ENCODE measurements at places on chromosomes 7 and 10.

DNA sequence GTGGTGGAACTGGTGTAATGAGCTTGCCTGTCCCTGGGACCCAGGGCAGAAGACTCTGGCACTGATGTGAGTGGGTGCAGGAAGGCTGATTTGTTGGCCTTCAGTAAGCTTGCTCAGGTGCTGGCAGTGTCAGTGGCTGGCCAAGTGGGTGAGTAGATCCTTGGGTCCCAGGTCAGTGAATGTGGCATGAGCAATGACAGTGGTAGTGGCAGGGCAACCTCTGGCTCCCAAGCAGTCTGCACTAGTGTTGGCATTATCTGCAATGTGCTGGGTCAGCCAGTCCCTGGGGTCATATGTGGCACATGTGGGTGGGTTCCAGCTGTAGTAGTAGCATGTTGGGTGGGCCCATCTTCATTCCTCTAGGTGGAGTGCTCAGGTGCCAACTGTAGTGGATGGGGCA, 640.9 kb upstream of the GRM3 start:
- DNase-seq: no peak

GRCh38 chr10:99372546-99373271, 43.6 kb downstream of the CNNM1 start:
- no peak for DNase-seq

GRCh38 chr7:148274118-148274517, 316.4 kb upstream of the C7orf33 start:
- no peak for DNase-seq

DNA sequence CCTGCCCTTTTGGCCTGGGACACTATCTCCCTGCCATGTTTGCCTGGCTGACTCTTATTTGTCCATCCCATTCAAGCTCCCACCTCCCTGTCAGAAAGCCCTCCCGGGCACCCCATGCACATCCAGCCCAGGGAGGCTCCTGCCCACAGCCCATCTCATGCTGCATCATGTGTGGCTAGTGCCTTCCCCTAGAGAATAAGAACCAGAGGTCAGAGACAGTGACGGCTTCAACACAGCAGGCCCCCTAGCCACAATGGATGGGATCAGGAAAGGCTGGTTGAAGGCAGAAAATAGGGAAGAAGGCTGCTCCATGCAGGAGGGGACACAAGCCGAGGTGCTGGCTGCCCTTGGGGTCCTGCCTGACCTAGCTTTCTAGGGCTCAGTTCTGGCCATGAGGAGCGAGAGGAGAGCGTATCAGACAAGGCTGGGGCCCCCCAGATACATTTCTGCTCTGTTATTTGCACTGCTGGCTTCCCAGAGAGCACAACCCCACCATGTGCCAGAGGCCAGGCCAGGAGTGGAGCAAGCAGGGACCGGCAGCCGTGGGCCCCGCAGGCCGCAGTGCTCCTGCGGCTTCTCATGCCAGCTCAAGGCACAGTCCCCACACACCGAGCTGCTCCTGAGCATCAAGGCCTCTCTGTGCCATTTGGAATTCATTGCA, 161.1 kb upstream of the ZMIZ1 start:
- DNase-seq: no peak

DNA sequence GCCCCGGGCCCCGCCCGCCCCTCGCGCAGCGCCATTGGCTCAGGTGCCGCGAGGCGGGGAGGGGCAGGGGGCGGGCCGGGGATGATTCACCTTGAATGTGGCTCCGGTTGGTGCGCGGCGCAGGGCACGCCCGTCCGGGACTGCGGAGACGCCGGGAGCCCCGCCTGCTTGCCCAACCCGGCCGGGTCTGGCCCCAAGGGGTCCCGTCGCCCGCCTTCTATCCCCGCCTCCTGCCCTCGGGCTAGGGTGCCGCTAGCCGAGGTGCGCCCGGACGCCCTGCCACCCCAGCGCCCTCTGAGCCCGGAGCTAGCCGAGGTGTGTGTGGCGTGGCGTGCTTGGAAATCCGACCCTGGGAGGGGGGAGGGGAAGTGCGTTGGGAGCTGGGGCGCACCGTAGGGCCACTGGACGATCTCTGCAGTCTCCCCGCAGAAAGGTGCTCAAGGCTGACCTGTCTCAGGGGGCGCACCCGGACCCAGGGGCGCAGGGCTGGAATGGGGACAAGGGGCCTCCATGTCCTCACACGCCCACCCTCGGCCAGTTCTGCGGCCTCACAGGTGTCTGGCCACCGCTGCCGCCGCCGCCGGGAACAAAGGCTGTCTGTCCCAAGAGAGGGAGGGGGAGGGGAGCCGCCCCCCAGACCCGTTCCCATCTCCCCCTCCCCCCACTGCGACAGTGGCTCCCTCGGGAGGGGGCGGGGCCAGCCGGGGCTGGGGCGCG, 168.9 kb downstream of the NRF1 start:
- DNase-seq: peak; percentile 71

- DNase-seq: no peak
These were observed 148.7 kb downstream of the ZMYND11 start for GRCh38 chr10:283916-284356.

- DNase-seq: no peak
These were observed 2.4 kb downstream of the NCAPG2 start for GRCh38 chr7:158702196-158702595.

DNA sequence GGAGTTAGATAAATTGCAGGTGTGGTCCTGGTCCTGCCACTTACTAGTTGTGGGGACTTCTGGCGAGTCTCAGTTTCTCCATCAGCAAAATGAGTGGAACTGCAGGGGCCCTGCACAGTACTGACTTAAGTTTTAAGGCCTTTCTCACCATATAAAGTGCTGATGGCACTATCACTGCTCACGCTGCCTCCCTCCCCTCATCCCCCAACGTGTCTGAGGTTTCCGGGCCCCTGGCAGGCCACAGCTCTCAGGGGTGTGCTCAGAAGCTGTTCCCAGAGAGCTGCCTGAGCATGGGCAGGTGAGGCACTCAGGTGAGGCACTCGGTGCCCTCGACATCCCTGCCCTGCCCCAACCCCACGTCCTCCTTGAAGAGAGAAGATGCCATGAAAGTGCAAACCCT, 74.2 kb downstream of the VOPP1 start:
- DNase-seq: no peak

- no peak for DNase-seq
These were observed 98.2 kb downstream of the PRTFDC1 start for GRCh38 chr10:24854256-24854655.

- DNase-seq: no peak
These were observed 11.2 kb upstream of the C7orf33 start for GRCh38 chr7:148579366-148579765.

GRCh38 chr10:46528171-46528671, 28.2 kb downstream of the GPRIN2 start:
- DNase-seq: no peak

DNA sequence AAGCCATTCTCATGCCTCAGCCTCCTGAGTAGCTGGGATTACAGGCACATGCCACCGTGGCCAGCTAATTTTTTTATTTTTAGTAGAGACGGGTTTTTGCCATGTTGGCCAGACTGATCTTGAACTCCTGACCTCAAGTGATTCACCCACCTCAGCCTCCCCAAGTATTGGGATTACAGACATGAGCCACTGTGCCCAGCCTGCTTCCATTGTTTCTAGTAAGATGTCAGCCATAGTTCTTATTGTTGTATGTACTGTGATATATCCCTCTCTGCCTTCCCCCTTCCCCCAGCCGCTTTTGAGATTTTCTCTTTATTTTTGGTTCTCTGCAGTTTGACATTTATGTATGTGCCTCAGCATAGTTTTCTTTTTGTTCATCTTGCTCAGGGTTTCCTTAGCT, 87.9 kb upstream of the KLF14 start:
- DNase-seq: no peak

DNA sequence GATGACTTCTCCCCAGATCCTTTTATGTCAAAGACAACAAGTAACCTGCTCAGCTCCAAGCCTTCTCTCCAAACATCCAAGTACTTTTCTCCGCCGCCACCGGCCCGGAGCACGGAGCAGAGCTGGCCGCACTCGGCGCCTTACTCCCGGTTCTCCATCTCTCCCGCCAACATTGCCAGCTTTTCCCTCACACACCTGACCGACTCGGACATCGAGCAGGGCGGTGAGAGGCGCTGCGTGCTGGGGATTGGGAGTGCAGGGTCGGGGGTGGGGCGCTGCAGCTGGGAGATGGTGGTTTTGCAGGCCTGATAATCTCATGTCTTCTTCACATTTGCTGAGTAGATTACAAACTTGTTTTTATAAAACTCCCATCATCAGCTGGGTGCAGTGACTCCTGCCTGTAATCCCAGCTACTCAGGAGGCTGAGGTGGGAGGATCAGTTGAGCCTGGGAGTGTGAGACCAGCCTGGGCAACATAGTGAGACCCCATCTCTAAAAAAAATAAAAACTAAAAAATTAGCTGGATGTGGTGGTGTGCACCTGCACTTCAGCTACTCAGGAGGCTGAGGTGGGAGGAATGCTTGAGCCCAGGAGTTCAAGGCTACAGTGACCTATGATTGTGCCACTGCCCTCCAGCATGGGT, 7.2 kb upstream of the BHLHA15 start:
- DNase-seq: no peak

- DNase-seq: no peak
These were observed 67.2 kb downstream of the SKIDA1 start for GRCh38 chr10:21458126-21458871.

DNA sequence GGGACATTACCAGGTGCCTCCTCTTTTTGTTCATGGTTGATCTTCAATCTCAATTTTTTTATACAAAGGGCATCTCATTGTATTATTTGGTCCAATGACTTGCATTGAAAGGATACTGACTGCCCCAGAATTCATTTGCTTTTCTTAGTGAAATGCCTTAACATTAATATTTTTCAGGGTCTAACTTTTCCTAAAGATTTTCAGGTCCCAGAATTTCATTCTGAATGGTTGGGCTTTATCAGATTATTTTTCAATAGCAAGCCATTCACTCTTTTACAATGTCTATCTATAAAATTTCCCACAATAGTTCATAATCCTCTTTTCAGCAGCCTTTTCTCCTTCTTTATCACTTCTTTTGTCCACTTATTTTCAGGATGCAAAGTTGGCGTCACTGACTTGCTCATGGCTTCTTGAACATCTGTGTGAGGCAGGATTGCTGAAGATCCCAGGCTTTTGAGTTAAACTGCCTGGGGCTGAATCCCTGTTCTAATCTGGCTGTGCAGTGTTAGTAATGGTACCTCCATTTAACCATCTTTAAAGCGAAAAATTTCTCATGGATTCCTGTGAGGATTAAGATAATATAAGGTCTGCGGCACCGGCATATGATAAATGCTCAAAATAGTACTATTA, 131.7 kb upstream of the HDAC9 start:
- DNase-seq: no peak

- DNase-seq: no peak
These were observed 1310.8 kb downstream of the XPNPEP1 start for GRCh38 chr10:108612485-108612884.

DNA sequence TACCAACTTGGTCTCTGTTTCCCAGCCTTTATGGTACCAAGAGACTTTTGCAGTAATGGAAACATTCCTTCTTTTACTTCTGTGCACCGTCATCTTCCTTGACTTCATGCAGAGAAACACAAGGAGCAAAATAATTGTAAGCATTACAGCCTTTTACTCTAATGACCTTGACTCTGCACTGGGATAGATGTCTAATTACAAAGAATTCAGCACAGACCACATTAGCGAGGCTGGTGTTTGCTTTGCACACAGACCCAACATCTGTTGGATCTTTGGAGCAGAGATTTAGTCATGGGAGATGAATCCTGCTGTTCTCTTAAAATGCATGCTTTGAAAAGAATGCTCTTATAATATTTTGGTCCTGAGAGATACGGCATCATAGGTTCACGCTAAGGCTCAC, 261.6 kb downstream of the TWIST1 start:
- DNase-seq: no peak

- no peak for DNase-seq
These were observed 69.5 kb downstream of the CACNA2D1 start for GRCh38 chr7:82373926-82374635.

- DNase-seq: peak; percentile 49
These were observed 66.8 kb upstream of the TARP start for GRCh38 chr7:38339953-38340819.

DNA sequence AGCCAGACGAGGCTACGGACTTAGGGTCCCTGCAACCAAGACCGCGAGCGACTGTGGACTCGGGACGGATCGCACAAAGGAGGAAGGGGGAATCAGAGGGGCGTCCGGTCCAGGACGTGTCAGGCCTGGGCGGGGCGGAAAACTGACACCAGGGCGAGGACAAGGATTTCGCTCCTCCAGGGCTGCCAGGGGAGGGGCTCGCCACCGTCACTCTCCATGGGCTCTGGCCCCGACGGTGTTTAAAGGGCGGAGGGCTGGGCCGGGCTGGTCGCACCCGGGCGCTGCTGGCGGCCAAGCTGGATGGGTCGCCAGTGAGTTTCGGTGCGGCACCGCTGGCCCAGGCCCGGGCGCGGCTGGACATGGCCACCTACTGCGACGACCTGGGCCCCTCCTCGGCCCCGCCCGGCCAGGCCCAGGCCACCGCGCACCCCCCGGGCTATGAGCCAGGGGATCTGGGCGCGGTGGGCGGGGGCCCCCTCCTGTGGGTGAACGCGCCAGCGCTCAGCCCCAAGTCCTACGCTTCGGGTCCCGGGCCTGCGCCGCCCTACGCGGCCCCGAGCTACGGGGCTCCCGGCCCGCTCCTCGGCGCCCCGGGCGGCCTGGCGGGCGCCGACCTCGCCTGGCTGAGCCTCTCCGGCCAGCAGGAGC, at the start of gene FOXI2:
FOXI2 (plus strand) TSS at position 271 of the 648 bp plus-strand sequence; CDS start at position 360, 89 bp downstream.
- no peak for DNase-seq

- no peak for DNase-seq
These were observed 9.1 kb upstream of the DMBT1 start for GRCh38 chr10:122551450-122551849.

DNA sequence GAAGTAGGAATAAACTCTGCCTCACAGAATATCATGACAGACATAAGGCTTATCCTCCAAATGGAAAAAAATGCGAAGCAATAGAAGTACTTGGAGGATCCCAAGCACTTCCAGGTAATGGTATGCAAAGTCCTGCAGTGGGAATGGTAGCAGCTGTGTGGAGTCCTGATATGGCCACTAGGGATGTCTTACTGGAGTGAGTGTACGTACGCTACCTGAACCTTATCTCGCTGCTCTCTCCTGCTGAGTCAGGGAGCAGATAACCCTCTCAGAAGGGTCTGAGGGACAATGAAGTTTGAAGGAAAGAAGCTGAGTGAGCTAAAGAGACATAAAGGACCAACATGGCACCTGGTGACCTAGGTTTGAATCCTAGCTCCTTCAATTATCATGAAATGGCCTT, 42.2 kb downstream of the CH25H start:
- DNase-seq: no peak

GRCh38 chr7:67950321-67951083, 953.9 kb downstream of the TYW1 start:
- DNase-seq: no peak

GRCh38 chr10:24887855-24888231, 64.6 kb downstream of the PRTFDC1 start:
- no peak for DNase-seq

DNA sequence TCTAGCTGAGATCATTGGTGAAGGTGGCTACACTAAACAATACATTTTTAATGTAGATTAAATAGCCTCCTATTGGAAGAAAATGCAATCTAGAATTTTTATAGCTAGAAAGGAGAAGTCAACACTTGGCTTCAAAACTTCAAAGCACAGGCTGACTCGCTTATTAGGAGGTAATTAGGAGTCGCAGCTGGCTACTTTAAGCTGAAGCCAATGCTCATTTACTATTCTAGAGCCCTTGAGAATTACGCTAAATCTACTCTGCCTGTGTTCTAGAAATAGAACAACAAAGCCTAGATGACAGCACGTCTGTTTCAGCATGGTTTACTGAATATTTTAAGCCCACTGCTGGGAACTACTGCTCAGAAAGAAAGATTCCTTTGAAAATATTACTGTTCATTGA, 101.6 kb upstream of the EEPD1 start:
- no peak for DNase-seq

- DNase-seq: no peak
These were observed 995 bp upstream of the CLDN3 start for GRCh38 chr7:73770860-73771670.

All from Kasumi-1 (cell line).